Stimulated activated CD8-positive, alpha-beta memory T cell treated with anti-CD3 and anti-CD28 coated beads, Interleukin-4, amount 100 ng/mL, for 1 hour (primary cell): ENCODE measurements at places on chromosomes 5 and 9.

- no peak for DNase-seq
Observed at GRCh38 chr9:130364619-130365322, 80.0 kb upstream of the ASS1 start.

GRCh38 chr5:72283358-72283757 is 36.7 kb downstream of the MRPS27 start:
- DNase-seq: no peak

GRCh38 chr9:87109231-87109631 is 161.9 kb upstream of the GAS1 start:
- no peak for DNase-seq

DNA sequence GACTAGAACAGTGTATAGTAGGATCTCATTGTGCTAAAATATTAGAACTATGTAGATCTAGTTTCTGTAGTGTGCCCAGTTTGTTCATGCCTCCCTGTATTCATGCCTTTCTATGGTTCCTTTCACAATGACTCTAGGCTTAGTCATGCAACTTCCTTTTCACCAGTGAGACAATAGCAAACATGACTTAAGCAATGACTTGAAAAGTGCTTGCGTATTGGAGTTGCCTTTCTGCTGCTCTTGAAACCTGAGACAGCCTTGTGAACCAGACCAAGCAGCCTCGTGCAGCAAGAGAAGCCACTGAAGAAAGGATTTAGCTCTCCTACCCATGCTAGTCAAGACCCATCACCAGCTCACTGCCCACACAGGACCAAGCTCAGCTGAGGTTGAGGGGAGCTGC is 294.5 kb upstream of the TAS2R1 start:
- DNase-seq: no peak

GRCh38 chr5:68176802-68177479 is 38.6 kb upstream of the PIK3R1 start:
- DNase-seq: no peak

DNA sequence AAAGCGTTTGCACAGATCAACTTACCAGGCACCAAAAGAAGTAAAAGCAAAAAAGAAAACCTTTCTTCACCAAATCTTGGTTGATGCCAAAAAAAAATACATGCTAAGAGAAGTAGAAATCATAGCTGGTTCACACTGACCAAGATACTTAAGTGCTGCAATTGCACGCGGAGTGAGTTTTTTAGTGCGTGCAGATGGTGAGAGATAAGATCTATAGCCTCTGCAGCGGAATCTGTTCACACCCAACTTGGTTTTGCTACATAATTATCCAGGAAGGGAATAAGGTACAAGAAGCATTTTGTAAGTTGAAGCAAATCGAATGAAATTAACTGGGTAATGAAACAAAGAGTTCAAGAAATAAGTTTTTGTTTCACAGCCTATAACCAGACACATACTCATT is 36.4 kb upstream of the CCDC152 start:
- DNase-seq: no peak

GRCh38 chr9:88749420-88749819 is 214.4 kb downstream of the NXNL2 start:
- no peak for DNase-seq

DNA sequence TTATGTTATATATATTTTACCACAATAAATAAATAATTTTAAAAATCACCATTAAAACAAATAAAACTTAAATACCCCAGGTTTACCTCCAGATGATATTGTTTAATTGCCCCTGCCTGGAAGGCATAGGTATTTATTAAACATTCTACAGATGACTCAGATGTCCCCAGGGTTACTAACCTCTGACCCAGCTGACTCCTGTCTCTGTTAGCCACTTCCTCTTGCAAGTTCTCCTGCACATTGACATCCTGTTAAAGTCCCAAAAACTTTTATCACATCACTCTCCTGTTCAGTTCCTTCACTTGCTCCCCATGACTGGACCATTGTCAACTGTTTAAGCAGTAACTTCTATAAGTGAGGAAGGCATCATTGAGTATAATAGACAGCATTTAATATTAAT is 37.0 kb upstream of the RAB3C start:
- DNase-seq: no peak

DNA sequence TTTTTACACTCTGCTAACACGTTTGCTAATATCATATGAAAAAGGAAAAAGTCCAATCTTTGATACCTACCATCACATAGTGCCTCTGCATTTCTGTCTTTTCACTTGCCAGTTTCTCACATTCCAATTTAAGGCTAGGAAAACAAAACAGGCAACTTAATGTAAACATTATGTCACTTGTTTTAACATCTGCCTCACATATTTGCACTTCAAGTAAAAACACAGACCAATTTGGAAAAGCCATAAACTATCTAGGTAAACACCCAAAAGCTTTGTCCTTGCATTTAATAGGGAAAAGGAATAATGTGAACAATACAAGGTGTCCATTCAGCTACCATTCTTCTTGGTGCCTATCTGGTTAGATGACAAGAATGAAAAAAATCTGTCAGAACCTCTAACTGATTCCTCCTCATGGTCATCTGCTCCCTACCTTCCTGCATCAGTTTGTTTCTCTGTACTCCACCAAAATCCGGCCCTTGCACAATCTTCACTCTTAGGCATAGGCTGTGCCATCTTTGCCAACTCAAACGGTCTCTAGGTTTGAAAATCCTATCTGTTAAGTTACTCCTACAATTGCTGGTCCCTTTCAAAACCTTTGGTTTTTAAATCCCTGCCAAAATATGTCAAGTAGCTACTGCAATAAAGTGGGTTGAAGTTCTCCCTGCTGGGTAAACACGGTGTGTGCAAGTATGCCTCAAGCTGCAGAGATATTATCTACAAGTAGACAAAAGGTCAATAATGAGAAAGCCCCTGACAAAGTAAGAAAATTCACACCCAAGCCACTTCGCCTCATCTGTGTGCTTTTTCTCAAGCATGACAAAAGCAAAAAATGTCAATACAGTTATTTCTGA is 3.4 kb downstream of the TLE1 start:
- no peak for DNase-seq

- DNase-seq: no peak
Observed at GRCh38 chr5:172699999-172700364, 58.9 kb downstream of the NEURL1B start.
